RWPE1 (cell line): ENCODE measurements at places on chromosomes 3 and 15.
A peak's percentile ranks its signal among the peaks of the same experiment; 100 is the strongest.

GRCh38 chr3:22907161-22907780, 295.9 kb upstream of the UBE2E2 start:
- no peak for DNase-seq

DNA sequence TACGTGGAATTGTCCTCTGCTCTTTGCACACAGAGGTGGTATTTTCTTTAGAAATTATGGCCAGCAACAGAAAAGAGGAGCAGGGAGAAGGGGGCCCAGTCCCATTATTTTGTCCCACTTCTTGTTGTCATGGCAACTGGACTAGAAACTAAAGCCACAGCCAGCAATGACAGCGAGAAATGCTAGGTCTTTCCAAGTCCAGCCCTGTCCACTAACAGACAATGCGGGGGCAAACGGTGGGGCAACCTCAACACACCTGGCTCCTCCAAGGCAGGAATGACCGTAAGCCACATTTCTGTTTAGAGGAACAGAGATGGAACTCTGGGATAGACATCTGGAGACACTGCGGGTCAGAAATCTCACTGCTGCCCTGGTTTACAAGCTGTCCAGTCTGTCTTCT, 107.3 kb downstream of the RFTN1 start:
- DNase-seq = no peak

DNA sequence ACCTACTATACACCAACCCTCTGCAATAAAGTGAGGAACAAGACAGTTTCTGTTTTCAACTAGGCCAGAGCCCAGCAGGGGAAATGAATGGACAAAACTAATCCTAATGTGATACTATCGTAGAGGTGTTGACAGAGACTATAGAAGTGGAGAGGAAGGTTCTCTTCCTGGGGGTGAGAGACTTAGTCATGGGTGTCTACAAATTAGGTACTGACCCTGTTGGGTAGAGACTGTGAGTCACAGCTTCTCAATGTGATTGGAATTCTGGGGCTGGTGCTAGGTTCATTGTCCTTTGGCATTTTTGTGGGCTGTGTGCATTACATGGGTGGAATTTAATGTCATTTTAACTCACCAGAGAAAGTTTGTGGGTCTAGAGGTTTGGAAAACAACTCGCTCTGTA, 79.3 kb downstream of the ADAMTSL3 start:
- DNase-seq = peak; percentile 97

DNA sequence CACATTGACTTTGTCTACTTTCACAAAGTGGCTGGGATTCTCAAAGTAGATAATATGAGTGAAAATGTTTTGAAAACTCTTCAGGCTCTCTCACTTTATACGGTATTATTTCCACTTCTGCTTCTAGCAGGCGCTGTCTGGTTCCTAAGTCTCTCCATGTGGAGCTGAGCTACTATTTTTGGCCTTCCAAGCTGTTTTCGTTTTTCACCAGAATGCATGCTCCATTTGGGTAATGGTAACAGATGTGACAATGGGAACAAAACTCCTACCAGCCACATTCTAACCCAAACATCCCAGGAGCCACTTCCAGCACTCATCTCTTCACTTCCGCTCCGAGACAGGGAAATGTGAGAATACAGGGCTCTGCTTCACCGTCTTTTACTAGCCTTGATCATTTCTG, 586.7 kb downstream of the NTRK3 start:
- no peak for DNase-seq

GRCh38 chr3:16546186-16547010, 32.9 kb upstream of the RFTN1 start:
- DNase-seq = no peak
